GM12878 (cell line): ENCODE measurements at places on chromosomes 6 and 20. TPM values are rescaled to one million over a fixed set of nuclear protein-coding genes. Genes with fewer than 3 reads are reported as not detected.

DNA sequence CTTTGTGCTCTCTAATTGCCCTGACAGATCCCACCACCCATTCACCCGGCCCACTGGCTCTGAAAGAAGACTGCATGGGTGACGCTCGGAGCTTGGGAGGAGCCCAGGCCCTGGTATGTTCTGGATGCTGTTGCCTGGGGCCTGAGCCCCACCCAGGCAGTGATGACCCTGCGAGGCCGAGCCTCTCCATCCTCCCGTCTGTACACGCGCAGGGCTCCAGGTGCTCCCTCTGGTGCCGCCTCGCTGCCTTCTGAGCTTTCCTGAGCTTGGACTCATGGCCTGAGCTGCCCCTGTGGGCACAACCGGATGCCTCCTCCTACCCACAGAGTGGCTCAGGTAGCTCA is 61.2 kb downstream of the STK35 start:
- DNase-seq = no peak

- no peak for DNase-seq
Measured at GRCh38 chr6:31081872-31082271, 30.5 kb downstream of the C6orf15 start.

GRCh38 chr6:9002833-9003232 is 567.5 kb upstream of the SLC35B3 start:
- no peak for DNase-seq

DNA sequence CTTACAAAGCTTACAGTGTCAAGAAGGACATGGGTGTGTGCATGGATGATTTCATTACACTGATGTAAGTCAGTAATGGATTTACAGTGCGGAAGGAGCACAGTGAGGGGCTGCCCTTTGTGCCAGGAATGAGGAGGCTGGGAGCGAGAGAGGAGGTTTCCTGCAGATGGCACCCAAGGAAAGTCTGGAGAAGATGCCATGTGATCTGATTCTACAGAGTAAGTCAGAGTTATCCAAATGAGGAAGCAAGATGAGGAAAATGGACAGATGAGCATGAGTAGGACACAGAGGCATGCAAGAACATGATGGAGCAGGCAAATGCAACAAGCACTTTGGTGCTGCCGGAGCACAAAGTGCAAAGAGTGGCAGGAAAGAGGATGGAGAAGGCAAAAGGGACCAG is 29.7 kb downstream of the MAP7 start:
- no peak for DNase-seq

DNA sequence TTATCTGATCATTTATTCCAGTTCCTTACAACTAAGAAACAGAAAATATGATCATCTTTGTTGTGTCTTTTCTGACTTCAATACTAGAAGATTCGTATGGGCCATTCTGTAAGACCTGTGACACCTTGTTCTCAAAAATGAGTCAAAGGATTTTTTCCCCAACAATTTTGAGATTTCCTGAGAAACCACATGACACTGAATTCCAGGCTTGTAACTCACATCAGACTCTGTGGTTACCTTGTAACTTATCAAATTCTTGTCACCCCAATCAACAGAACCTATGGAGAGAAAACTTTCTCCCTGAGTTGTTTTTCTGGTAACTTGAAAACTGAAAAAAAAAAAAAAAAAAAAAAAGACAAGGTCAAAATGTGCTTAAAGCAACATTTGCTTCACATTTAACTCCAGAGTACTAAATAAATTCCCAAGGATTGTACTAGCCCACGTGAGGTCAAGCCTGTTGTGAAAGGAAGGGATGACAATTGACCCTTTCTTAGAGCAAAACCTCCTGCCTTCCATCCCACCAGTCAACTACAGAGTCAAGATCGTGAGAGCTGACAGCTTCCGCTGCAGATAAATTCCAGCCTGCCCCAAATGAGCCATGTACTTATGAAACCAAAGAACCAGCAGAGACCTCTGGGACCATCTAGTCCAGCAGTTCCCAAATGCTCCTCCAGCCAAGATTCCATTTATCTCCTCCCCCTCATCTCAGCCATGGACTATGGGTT is 140.3 kb downstream of the TBX18 start:
- DNase-seq = no peak

- DNase-seq = no peak
Measured at GRCh38 chr6:96909811-96910210, 12.1 kb upstream of the NDUFAF4 start.

DNA sequence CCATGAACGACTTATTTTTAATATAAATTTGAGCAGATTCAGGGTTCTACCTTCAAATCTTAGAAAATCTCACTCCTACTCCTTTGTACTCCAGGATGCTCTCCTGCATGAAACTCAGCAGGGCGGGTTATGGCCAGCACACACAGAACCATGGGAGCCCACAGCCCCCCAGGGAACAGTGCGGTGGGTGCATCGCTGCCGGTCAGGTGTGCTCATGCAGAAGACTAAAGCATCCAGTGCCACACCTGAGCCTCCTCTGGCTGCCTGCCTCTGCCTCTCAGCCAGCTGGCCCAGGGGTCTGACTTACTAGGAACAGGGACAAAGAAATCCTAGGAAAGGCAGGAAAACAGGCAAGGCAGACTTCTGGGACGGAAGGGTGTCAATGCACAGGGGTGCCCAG is 31.8 kb downstream of the EZR start:
- no peak for DNase-seq

DNA sequence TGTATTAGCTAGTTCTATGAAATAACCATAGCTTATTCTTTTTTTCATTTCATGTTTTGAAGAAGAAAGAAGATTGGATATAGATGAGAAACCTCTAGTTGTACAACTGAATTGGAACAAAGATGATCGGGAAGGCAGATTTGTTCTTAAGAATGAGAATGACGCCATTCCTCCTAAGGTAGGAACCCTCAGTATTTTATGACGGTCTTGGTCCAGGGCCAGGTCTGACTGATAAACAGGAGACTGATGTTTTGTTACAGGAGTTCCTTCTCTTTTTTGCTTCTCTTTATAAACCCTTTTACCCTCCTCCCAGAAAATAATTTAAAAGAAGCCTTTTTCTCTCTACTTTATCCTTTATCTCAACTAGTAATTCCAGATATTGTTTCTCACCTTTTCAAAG is 43.6 kb downstream of the AFDN start:
- no peak for DNase-seq

- no peak for DNase-seq
Measured at GRCh38 chr20:15339264-15339663, 1001.9 kb upstream of the FLRT3 start.

DNA sequence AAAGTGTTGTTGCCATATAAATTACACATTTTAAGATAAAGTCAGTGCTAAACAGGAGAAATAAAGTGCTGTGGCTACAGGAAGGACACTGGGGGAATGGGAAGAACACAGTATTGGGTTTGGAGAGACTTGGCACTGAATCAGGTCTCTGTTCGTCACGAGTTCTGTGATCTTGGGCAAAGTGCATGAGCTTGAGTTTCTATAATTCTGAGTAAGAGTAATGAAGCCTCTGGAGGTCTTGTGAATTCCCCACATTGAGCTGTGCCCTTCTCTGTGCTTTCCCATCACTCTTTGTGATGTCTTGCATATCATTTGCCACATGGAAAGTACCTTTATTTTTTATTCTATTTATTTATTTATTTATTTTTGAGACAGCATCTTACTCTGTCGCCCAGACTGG is 16.8 kb upstream of the EEF1A1 start:
- DNase-seq = no peak

Gene EPHA7
- polyA plus RNA-seq = not detected in 2 replicates

Gene SYCP2
- not detected in 2 replicates for polyA plus RNA-seq

Gene CLDN20
- 0.23 TPM in 1 of 2 replicates, not detected in the other for polyA plus RNA-seq

Gene ZNF334
- 0.93 and 1.2 TPM in 2 replicates for polyA plus RNA-seq

Gene RAMACL
- polyA plus RNA-seq = 0.13 TPM in 1 of 2 replicates, not detected in the other

Gene MEI4
- polyA plus RNA-seq = not detected in 2 replicates
